ENCODE measurements at places on chromosomes 6 and 20.

DNA sequence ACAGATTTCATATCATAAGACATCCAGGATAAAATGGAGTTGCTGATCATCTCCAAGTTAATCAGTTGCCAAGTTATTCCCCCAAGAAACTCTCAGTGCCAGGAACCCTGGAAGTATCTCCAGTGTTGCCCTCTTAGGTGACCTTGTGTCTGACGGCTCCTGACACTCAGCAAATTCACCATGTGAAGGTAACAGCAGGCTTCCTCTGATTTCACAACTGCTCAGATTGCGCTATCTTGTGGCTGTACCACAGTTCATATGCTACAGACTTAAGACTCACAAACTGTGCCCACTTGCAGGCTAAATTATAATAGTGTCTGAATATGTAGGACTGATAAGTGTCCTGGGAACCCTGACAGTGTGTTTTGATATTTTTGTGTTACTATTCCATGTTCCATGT lies 186.6 kb upstream of the OPRM1 start:
- DNase-seq, result no peak

DNA sequence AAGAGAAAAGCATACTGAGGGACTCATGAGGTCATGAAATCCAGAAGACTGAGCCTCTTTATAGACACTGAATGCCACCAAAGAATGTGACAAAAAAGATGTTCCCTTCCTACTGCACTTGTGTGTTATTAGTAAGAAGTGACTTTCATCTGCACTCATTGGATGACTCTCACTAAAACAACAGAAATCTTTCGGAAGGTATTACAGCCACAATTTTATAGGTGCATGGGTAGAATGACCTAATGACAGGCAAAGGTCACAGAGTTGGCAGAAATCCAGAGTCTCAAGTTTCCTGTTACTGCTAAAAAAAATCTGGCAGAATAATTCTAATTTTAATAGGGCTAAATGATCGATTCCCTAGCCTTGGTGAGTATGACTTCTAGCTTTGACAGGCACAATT lies 13.3 kb downstream of the PKHD1 start:
- DNase-seq, result no peak

- no peak for DNase-seq
These were observed 66.3 kb upstream of the CD93 start for GRCh38 chr20:23152308-23152892.

DNA sequence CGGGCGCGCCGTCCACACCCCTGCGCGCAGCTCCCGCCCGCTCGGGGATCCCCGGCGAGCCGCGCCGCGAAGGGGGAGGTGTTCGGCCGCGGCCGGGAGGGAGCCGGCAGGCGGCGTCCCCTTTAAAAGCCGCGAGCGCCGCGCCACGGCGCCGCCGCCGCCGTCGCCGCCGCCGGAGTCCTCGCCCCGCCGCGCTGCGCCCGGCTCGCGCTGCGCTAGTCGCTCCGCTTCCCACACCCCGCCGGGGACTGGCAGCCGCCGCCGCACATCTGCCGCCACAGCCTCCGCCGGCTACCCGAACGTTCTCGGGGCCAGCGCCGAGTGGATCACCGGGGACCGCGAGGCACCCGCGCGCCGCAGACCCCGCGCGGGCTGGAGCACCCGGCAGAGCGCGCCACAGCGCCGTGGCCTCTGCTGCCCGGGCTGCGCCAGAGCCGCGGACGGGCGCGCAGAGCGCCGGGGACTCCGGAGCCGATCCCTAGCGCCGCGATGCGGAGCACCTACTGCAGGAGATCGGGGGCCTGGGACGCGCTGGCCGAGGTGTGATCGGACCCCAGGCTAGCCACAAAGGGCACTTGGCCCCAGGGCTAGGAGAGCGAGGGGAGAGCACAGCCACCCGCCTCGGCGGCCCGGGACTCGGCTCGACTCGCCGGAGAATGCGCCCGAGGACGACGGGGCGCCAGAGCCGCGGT lies at the start of gene BMP2:
BMP2 (plus strand) TSS at position 151 of the 692 bp plus-strand sequence. CDS start 2,441 bp downstream, outside the sequence.
- no peak for DNase-seq

DNA sequence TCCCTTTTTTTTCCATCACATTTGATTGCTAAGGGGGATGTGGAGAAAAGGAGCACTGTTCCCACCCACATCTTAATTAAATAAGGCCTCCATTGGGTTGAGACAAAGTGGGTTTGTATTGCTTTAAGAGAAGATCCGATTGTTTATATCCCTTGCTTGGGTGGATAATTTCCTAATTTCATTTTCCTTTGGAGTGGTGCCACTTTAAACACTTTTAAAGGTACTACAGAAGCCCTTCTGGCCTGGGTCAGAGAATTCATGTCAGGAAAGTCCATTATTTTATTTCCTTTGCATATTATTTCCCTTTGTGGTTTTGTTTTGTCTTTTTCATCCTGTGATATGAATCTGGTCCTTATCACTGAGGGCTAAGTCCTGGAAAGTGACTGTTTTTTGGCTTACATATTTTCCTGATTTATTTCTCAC lies 56.9 kb downstream of the PHACTR2 start:
- DNase-seq, result no peak

DNA sequence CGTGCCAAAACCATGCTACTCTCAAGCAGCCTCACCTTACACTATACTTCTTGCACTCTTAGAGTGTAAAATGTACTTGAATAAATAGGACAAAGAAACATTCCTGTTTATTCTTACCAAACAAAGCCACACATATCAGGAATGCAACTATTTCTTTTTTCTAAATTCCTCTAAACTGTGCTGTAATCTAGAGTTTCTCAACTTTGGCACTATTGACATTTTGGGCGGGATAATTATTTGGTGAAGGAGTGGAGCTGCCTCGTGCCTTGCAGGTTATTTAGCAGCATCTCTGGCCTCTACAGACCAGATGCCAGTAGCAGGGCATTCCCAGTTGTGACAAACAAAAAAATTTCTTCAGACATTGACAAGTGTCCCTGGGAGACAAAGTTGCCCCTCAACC lies 86.9 kb downstream of the PHACTR1 start:
- DNase-seq, result no peak

DNA sequence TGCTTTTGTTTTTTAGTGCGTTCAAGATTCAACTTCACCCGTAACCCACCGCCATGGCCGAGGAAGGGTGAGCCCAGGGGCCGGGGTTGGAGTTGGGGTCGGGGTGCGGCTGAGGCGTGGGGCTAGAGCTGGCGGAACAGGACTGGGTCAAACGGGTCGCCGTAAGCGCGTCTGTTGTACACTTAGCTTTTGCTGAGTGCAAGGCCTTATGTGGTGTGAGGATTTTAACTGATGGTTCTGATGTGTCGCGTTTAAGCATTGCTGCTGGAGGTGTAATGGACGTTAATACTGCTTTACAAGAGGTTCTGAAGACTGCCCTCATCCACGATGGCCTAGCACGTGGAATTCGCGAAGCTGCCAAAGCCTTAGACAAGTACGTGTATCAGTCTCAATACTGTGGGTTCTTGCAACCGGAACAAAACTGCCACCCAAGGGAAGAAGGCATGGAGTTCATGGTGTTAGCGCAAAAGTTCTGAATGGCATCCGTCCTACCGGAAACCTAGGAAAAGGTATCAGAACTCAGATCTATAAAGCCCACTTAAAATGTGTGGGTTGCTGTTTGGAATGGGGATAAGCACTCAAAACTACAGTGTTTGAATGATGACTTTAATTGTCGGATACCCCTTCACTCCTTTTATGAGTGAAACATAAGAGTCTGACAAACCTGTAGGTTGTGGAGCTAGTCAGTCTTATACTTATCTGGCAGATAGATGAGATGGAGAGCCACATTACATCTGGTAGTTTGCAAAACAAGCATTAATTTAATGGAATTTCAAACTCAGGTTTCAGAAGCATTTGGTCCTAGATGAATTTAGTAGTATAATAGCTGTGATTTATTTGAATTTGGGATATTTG lies 574 bp downstream of the RPS12 start:
- no peak for DNase-seq

GRCh38 chr20:39083761-39084160 lies 121.6 kb downstream of the DHX35 start:
- no peak for DNase-seq

DNA sequence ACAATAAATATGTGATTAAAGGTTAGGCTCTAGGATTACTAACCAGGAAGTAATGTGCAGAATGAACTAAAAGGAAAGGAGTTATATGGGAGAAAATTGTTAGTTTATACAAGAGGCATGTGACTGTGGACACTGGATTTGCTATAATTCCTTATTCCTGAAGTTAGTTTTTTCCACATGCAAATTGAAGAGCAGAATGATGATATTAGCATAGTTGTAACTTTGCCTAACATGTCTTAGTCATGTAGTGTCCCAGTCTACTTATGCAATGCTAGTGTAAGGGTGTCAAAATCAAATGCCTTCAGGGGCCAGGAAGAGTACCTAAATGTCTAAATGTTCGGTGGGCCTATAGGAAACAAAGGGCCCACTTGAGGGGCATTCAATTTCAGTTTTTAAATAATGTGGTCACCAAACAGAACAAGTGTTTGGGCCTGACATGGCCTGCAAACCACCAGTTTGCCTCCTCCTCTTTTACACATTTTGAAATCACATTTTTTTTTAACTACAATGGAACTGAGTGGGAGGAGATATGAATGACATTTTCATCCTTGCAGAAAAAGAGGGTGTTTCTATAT lies 28.0 kb upstream of the CEP85L start:
- no peak for DNase-seq

- DNase-seq, result no peak
These were observed 85.2 kb downstream of the DLL1 start for GRCh38 chr6:170205534-170206316.

DNA sequence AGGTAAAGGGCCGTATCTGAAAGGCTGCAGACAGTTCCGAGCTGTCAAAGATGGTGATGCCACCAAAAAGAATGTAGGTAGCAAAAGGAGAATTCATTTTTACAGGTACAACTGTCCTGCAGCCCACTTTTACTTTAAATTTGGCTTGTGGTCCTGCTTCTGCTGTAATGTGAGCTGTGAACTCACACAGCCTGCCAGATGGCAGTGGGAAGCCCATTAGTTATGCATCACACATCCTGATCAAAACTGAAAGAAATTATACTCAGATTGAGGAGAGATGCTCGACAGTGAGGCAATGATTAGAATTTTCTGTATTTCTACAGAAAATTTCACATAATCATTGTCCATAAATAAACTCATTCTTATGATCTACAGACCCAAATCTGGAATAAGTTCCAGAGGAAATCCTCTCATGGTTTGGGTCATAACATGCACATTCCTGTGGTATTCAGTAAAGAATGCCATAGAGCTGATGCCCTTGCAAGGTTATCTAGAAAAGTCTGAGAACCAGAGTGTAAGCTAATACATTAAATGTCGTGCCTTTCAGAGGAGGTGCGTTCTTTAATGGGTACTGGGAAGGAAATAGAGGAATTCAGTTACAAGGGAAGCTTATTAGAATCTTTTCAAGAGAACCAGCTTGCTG lies 23.9 kb upstream of the E2F3 start:
- DNase-seq, result no peak

GRCh38 chr6:41498968-41499599 lies 47.1 kb upstream of the FOXP4 start:
- no peak for DNase-seq

- DNase-seq, result no peak
These were observed 69.2 kb upstream of the E2F3 start for GRCh38 chr6:20332441-20333006.

- no peak for DNase-seq
These were observed 68.9 kb upstream of the KCNQ5 start for GRCh38 chr6:72552938-72553337.

- no peak for DNase-seq
These were observed 13.0 kb upstream of the SNHG17 start for GRCh38 chr20:38447931-38448675.

DNA sequence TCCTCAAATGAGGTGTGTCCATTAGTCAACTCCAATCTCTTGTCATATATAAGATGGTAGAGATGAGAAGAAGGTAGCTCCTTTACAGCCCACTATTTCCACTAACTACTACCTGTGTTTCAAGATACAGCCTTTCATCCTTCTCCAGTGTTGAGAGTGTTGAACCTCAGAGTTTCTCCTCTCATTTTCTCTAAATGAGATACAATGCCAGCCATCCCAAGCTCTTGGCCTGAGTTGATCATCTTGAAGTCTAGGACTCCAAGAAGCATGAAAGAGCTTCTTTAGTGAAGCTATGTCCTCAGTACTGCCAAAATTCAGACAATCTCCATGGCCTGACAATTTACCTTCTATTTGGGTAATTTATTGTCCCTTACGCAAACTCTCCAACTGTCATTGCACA lies 548 bp upstream of the HLA-DRA start:
- DNase-seq, result no peak

DNA sequence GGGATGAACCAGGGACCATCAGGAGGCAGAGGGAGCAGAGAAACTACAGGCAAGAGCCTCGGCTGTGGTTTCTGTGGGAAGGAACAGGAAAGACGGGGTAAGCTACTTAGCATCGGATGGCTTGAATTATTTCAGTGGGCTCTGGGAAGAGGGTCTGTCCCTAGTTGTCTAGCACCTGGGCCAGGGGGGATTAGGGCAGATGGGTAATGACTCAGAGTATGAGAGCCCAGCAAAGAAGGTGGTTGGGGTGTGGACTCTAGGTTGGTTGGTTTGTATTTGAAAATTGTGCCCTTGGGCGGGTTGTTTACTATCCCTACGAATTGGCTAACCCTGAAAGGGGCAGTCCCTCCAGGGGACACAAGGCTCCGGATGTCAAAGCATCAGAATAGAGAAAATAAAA lies 148.5 kb upstream of the TAB2 start:
- no peak for DNase-seq

DNA sequence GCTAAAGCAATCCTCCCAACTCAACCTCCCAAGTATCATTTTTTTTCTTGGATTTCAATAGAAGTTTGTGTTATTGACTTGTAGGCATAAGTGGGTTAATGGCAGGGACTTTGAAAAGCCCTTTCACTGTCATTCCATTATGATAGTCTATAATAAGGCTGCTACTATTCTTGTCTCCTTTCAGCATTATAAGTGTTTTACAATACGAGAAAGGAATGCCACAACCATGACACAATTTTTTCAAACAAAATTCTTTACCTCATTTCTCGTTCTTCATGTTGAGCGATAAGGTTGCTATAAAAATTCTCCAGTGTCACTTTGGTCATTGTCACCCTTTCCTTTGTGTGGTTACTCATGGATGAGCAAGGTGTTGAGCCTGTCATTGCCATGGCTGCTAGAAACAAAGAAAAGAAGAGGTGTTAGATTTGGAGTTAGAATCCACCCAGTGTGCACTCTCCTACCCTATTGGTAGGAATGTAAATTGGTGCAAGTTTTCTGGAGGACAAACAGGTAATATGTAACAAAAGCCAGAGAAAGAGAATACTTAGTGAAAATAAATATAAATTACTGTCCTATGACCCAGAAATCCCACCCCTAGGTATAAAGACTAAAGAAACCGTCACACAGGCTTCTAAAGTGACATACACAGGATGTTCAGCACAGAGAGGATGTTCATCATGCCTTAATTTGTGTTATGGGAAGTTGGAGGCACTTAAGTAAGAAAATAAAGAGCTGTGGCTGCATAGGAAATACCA lies 7.3 kb downstream of the STK38 start:
- no peak for DNase-seq

DNA sequence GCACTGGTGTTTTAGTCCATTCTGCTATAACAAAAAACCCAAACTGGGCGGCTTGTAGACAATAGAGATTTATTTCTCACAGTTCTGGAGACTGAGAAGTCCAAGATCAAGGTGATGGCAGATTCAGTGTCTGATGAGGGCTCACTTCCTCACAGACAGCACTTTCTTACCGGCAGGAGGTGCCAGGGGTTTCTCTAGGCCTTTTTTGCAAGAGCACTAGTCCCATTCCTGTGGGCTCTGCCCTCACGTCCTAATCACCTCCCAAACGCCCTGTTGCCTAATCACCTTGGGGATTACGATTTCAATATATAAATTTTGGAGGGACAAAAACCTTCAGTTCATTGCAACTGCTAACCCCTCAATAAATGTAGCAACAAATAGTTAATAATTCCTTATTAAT lies 140.0 kb upstream of the SGK1 start:
- no peak for DNase-seq

- DNase-seq, result no peak
These were observed 55.5 kb downstream of the CYB5R4 start for GRCh38 chr6:83914953-83915352.
